RWPE1 (cell line): ENCODE measurements at places on chromosomes 11 and 22.

DNA sequence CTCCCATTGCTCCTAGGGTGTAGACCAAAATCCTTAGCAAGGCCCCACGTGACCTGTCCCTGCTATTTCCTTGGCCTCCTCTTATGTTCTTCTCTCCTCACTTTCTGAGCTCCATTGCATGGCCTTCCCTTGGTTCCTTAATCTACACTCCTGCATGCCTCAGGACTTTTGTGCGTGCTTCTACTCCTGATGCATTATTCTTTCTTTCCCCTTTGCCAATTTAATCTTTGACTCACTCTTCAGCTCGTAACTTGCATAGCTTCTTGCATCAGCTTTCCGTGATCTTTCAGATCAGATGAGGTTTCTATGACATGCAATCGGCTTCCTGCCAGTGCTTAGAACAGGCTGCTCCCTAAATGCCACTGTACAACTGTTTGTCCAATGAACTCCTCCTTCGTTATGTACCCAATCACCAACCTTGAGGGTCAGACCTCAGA, 261.6 kb upstream of the CADM1 start:
- peak; percentile 13 for DNase-seq

DNA sequence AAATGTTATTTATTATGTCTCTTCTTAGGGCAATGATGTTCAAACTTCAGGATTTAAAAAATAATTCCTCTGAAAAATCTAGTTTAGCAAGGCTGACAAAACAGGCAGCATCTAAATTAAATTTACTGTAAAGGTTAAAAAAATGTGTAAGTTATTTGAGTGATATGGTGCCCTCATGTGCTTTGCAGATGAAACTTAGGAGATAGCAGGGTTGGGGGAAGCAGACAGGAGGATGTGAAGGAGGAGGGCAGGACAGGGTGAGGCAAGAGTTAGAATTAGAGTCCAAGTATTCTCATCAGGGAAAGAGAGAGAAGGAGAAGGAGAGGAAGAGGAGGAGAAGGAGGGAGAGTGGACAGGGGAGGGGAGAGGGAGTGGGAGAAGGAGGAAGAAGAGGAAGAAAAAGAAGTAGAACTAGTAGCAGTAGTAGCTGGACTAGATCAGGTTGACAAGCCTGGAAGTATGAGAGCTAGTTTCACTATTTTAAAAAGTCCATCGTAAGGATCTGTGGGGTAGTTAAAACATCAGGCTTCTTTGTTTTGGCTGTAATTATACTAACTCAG, 141.2 kb upstream of the SESN3 start:
- no peak for DNase-seq

- DNase-seq: no peak
These were observed 3.5 kb upstream of the EEF1G start for GRCh38 chr11:62577046-62577714.

GRCh38 chr11:123580557-123581275, 73.7 kb downstream of the SCN3B start:
- DNase-seq: peak; percentile 75

GRCh38 chr11:57515332-57516060, at the start of gene SLC43A1:
Gene SLC43A1, minus strand, starts transcription at chr11:57515702. Its CDS starts 1,591 bp downstream, at chr11:57514111.
- DNase-seq: peak; percentile 25

DNA sequence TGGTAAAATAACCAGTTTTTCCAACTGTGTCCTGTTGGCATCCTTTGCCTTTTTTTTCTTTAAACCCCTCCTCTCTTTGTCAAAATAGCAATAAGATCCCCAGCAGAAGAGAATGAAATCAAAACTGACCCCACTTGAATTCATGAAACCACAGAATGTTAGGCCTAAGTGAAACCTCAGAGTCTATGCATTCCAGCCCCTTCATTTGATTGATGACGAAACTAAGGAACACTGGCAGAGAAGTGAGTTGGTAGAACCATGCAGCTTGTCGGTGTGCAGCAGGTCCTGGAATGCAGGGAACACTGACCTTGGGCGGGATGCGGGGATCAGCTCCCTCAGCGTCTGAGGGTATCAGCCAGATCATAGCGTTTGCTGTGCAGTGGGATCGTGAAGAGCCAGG, 57.5 kb downstream of the GRK3 start:
- DNase-seq: no peak

GRCh38 chr11:111285189-111286091, 12.9 kb upstream of the POU2AF3 start:
- no peak for DNase-seq

- no peak for DNase-seq
These were observed 8.0 kb upstream of the MS4A7 start for GRCh38 chr11:60370252-60370810.

DNA sequence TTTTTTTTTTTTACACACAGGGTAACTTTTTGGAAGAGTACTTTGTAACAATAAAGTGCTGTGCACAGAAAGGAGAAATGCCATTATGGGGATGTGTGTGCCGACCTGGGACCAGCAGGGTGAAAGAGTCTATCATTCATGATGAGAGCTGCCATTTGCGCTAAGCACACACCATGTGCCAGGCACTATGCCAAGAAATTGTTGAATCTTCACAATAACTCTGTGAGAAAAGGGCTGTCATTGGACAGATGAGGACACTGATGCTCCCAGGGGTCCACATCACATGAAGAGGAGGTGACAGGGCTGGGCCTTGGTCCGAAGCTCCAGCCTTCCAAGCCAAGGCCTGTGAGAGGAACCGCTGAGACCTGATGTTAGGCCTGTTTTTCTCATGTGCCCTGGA, 5.6 kb downstream of the DUSP18 start:
- DNase-seq: no peak

GRCh38 chr11:13043912-13044628, 35.0 kb downstream of the RASSF10 start:
- DNase-seq: no peak

GRCh38 chr11:115279813-115280761, 224.1 kb downstream of the CADM1 start:
- no peak for DNase-seq

- DNase-seq: no peak
These were observed 35.2 kb downstream of the OR2AG2 start for GRCh38 chr11:6736495-6737121.

DNA sequence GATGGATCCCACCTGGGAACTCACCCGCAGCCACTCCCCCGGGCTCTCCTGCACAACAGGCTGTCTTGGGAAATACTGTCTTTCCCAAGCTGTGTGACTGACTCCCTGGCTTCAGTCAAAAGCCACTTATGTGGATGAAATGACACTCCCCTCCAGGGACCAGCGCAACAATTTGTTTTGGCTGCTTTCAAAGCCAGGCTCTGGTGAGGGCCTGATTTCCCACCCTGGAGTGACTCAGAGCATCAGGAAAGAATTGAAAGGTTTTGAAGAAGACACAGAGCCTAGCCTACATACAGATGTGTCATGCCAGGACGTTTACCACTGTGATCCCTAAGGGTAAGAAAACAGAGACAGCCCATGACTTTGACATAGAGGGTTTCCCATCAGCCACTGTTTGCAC, 550.5 kb downstream of the MIAT start:
- no peak for DNase-seq

GRCh38 chr11:92130421-92130831, 94.2 kb upstream of the FAT3 start:
- DNase-seq: peak; percentile 10

- no peak for DNase-seq
These were observed 25.8 kb downstream of the ART5 start for GRCh38 chr11:3615998-3616397.

GRCh38 chr22:44974454-44974853, 35.4 kb downstream of the PHF21B start:
- no peak for DNase-seq
